A549 treated with RU486 at 1 μM for 4 hours (cell line): ENCODE measurements at places on chromosomes 6 and 20. TPM values are rescaled to one million over a fixed set of nuclear protein-coding genes. Genes with fewer than 3 reads are reported as not detected.

The MAK gene
- total RNA-seq = 0.10 to 0.21 TPM (median 0.14 TPM) in 5 replicates

The ABHD12 gene
- total RNA-seq = 76.5 to 112 TPM (median 100 TPM) in 5 replicates

The GABRR1 gene
- not detected in 5 replicates for total RNA-seq

The MEI4 gene
- not detected in 5 replicates for total RNA-seq

The AK9 gene
- 1.2 to 2.5 TPM (median 1.6 TPM) in 5 replicates for total RNA-seq

The PLEKHG1 gene
- total RNA-seq = 0.23 to 0.44 TPM (median 0.26 TPM) in 5 replicates

The TMX4 gene
- total RNA-seq = 13.8 to 15.7 TPM (median 14.3 TPM) in 5 replicates

The PLTP gene
- 1.3 to 2.3 TPM (median 2.0 TPM) in 5 replicates for total RNA-seq

The TSBP1 gene
- total RNA-seq = not detected in 5 replicates

The TFEB gene
- 3.8 to 5.8 TPM (median 4.9 TPM) in 5 replicates for total RNA-seq

The RIPPLY2 gene
- total RNA-seq = 0.46 to 0.91 TPM (median 0.84 TPM) in 3 of 5 replicates, not detected in the others
